ENCODE measurements at places on chromosomes 16 and 17.

- no peak for DNase-seq
Observed at GRCh38 chr17:49327835-49328784, 33.9 kb downstream of the ZNF652 start.

DNA sequence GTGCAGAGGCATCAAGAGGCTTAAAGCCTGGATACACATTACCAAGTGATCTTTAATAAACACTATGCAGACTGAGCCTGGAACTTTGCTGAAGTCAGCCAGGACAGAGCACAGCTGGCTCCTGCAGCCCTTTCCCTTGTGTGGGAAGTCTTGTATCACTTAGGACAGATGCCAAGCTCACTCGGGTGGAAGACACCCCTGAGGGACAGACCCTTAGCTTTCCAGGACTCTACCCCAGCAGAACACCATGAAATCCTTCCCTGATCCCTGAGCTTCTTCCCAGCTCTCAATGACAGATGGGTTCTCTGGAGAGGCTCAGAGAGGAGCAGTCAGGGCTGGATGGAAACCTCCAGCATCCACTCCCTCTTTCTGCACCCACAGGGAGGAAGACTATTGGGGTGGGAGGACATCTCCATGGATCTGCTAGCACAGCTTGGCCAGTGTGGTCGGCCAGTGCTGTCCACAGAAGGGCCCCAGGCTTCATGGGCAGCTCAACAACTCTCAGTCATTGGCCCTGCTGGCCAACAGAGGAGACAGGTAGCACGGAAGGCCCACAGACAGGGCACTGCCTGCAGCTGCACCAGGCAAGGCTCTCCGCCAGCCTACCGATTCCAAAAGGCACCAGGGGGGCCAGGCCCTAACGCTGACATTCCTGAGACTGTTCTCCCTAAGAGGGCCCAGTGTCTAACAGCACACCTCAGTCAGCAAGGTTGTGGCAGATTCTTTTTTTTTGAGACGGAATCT is 15.9 kb downstream of the RAB5C start:
- DNase-seq: no peak

- no peak for DNase-seq
Observed at GRCh38 chr17:57466521-57466920, 210.2 kb downstream of the MSI2 start.

- DNase-seq: no peak
Observed at GRCh38 chr16:90057738-90058173, 19.4 kb downstream of the PRDM7 start.
